ENCODE measurements at places on chromosomes 13 and 19. TPM values are rescaled to one million over a fixed set of nuclear protein-coding genes. Genes with fewer than 3 reads are reported as not detected.

CD22 gene
- 0.76 TPM for total RNA-seq

CEACAM20 gene
- total RNA-seq = not detected

RNASEH2A gene
- 38.4 TPM for total RNA-seq

LENG1 gene
- 9.2 TPM for total RNA-seq

DNA sequence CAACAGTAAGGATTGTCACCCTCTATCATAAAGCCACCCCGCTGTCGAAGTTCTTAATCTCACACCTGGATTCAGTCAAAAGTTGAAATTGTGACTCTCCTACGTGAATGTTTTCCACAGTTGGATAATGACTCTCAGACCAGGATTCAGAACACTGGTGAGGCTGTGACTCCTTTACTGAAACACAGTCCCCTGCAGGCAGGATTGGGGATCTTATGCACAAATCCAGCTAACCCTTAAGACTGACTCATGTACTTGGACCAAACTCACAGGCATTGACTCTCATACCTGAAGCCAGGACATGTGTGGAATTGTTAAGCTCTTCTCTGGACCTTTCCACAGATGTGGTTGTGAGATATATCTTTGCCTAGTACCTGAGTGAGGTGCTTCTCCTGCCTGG, 46.8 kb downstream of the ZNF85 start:
- H3K27ac ChIP-seq = no peak overlapping the region
- H3K4me3 ChIP-seq = no peak overlapping the region
- H3K36me3 ChIP-seq = no peaks in the 10 kb centered on the region
- DNase-seq = no peak

GRCh38 chr19:5826531-5827341, 12.8 kb downstream of the FUT6 start:
- H3K36me3 ChIP-seq = no peaks in the 10 kb centered on the region
- no peaks in the 10 kb centered on the region for H3K27me3 ChIP-seq
- DNase-seq = peak; percentile 22
- H3K27ac ChIP-seq = peak overlapping the region; percentile 85
- peak overlapping the region; percentile 94 for H3K4me3 ChIP-seq

DNA sequence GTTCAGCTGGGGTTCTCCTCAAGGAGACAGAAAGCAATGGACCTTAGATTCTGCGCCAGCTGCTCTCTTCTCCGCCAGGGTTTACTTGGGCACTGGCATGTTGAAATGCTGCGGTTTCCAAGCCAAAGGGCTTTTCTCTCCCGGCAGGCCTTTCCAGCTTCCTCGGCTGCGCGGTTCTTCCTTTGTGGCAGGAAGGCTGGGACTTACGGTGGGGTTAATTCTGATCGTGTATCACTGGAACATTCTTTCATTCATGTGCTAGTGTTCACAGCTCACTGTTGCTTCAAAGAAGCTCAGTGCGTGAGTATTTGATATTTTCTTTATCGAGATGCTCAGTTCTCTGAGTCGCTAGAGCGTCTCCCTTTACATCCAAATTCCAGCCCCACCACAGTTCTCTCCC, 723.2 kb downstream of the UQCRFS1 start:
- H3K4me3 ChIP-seq = no peak overlapping the region
- H3K27ac ChIP-seq = no peak overlapping the region
- H3K36me3 ChIP-seq = no peaks in the 10 kb centered on the region

- no peak overlapping the region for H3K27ac ChIP-seq
- H3K36me3 ChIP-seq = peaks cover 13% of the 10 kb centered on the region
- no peak overlapping the region for H3K4me3 ChIP-seq
- no peak for DNase-seq
- peaks cover 5% of the 10 kb centered on the region for H3K27me3 ChIP-seq
Measured at GRCh38 chr19:54434112-54434872, 14.7 kb upstream of the LENG8 start.

- H3K27me3 ChIP-seq = peaks cover 2% of the 10 kb centered on the region
- no peaks in the 10 kb centered on the region for H3K4me1 ChIP-seq
- DNase-seq = no peak
- no peak overlapping the region for H3K27ac ChIP-seq
Measured at GRCh38 chr13:50587115-50587514, 256.4 kb downstream of the DLEU7 start.

- DNase-seq = no peak
- no peak overlapping the region for H3K4me3 ChIP-seq
- no peaks in the 10 kb centered on the region for H3K36me3 ChIP-seq
- H3K4me1 ChIP-seq = no peaks in the 10 kb centered on the region
Measured at GRCh38 chr19:56810260-56810659, 30.3 kb downstream of the PEG3 start.

DNA sequence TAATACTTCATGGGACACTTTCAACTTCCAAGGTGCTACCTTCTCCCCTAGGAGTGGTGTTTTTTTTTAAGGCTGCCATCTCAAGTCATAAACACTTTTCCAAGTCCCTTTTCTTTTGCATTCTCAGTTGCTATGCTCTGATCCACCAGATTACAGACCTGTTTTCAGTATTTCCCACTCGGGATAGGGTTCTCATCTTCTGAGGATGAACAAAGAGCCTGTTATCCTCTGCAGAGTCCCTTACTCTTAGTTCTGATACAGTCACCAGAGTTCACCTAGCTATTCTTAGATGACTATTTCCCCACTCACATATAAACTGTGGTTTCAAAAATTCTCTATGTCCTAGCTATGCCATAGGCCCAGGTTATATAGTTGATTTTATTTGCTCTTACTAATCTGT, 15.9 kb downstream of the ZDHHC20 start:
- H3K4me1 ChIP-seq = peaks cover 8% of the 10 kb centered on the region
- peaks cover 40% of the 10 kb centered on the region for H3K36me3 ChIP-seq
- no peaks in the 10 kb centered on the region for H3K27me3 ChIP-seq
- H3K4me3 ChIP-seq = no peak overlapping the region
- no peak overlapping the region for H3K27ac ChIP-seq
- no peak for DNase-seq

- peaks cover 61% of the 10 kb centered on the region for H3K4me1 ChIP-seq
- H3K27ac ChIP-seq = peak overlapping the region; percentile 78
- peaks cover 46% of the 10 kb centered on the region for H3K27me3 ChIP-seq
- peak overlapping the region; percentile 47 for H3K4me3 ChIP-seq
- DNase-seq = peak; percentile 86
Measured at GRCh38 chr13:48562296-48563066, 29.6 kb upstream of the RCBTB2 start.

- peak; percentile 47 for DNase-seq
- H3K36me3 ChIP-seq = peaks cover 30% of the 10 kb centered on the region
- peak within 1 kb of the TSS; percentile 96 for H3K4me3 ChIP-seq
- H3K27ac ChIP-seq = peak within 1 kb of the TSS; percentile 91
Measured at GRCh38 chr19:10503002-10503789, at the start of gene KEAP1. TSS of gene KEAP1 (minus strand) at chr19:10503356. CDS start at chr19:10500033, 3,323 bp downstream.

GRCh38 chr19:5974721-5975387, 3.1 kb downstream of the RANBP3 start:
- H3K4me3 ChIP-seq = no peak overlapping the region
- no peaks in the 10 kb centered on the region for H3K27me3 ChIP-seq
- DNase-seq = no peak
- H3K27ac ChIP-seq = peak overlapping the region; percentile 51
- H3K36me3 ChIP-seq = peaks cover 43% of the 10 kb centered on the region

GRCh38 chr19:10624585-10624984, 768 bp upstream of the SLC44A2 start:
- peak; percentile 65 for DNase-seq
- peak overlapping the region; percentile 84 for H3K27ac ChIP-seq
- H3K4me1 ChIP-seq = peaks cover 44% of the 10 kb centered on the region
- H3K27me3 ChIP-seq = no peaks in the 10 kb centered on the region
- peaks cover 32% of the 10 kb centered on the region for H3K36me3 ChIP-seq
- no peak overlapping the region for H3K4me3 ChIP-seq

DNA sequence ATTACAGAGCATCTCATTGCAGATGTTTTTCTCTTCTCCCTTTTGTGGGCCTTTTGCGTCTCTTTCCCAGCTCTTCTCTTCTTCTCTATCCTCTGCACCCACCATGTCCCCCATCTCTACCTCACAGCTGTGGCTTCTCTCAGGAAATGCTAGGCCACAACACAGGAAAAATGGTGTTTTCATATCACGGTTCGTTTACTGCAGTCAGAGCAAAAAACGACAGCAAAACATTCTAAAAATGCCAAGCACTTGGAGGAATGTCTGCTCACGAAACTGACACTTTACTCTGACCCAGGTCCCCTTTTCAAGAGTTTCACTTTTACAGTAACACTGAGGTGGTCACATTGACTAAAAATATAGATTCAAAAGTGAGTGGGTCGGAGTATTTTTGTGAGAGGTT, 152.2 kb downstream of the DCT start:
- H3K27ac ChIP-seq = peak overlapping the region; percentile 74
- DNase-seq = peak; percentile 22
- H3K36me3 ChIP-seq = peaks cover 30% of the 10 kb centered on the region
- peaks cover 5% of the 10 kb centered on the region for H3K27me3 ChIP-seq
